ENCODE measurements at places on chromosomes 6 and 20.

DNA sequence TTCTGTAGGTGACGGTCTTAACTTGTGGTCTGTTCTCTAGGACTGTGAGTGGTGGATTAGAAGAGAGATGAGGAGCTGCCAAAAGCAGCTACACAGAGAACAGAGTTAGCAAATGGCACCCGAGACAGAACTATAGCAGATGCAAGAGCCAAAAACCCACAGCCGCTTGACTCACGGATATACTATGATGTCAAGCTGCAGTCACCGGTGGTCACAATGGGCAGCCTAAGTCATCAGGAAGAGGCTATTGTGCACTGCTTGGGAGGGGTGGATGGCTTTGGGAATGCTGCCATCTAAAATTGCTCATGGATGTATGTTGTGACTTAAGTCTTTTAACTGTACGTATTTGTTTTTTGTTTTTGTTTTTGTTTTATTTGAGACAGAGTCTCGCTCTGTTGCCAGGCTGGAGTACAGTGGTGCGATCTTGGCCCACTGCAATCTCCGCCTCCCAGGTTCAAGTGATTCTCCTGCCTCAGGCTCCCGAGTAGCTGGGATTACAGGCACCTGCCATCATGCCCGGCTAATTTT, at the start of gene GTSF1L:
Gene GTSF1L, minus strand, starts transcription at position 192 of the 528 bp plus-strand sequence. CDS start 308 bp downstream, outside the sequence.
- peak; percentile 29 for DNase-seq

DNA sequence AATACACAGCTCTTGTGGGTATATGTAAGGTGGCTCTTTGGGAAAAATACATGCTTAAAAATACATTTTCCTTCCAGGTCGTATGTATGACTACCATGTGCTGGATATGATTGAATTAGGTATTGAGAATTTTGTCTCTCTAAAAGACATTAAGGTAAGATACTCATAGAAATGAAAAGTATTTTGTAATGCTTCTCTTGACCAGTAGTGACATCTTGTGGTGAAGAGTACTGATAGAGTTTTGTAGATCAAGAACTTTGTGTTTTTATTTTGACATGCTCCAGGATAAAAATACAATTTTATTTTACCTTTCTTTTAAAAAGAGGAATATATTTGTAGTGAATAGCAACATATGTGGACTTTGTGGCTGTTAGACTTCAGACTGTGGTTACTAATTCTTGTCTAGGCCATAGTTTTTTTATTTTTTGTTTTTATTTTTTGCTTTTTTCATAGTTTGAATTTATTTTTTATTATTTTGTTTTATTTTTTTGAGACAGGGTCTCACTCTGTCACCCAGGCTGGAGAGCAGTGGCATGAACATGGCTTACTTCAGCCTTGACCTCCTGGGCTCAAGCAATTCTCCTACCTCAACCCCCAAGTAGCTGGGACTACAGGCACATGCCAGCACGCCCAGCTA, 17.9 kb downstream of the RPF2 start:
- DNase-seq, result no peak

GRCh38 chr20:37242503-37242902, 19.1 kb downstream of the GHRH start:
- DNase-seq, result no peak

- DNase-seq, result no peak
Measured at GRCh38 chr6:80793411-80793810, 686.9 kb downstream of the BCKDHB start.

DNA sequence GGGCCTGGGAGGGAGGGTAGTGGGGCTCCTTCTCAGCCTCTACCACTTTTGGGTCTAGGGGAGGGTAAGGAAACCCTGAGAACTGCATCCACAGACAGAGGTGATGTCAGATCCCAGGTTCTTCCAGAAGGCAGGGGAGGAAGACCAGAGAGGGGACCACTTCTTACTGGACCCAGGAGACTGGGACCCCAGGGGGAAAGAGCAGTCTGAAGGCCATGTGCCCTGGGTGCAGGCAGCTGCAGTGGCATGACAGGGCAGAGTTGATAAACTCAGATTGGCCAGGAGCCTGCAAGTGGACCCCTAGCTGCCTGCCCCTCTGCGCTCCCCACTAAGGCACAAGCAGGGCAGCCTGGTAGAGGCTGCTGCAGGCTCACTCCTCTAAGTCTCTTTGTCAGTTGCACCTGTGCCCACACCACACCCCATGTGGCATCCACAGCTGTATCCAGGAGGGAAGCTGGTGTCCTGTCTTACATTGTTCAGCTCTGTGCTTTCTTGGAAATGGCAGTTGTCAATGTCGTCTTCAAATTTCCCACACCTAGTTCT, 2.7 kb downstream of the CST9L start:
- DNase-seq, result no peak

GRCh38 chr20:49675368-49676151, 38.1 kb downstream of the B4GALT5 start:
- DNase-seq, result peak; percentile 95

DNA sequence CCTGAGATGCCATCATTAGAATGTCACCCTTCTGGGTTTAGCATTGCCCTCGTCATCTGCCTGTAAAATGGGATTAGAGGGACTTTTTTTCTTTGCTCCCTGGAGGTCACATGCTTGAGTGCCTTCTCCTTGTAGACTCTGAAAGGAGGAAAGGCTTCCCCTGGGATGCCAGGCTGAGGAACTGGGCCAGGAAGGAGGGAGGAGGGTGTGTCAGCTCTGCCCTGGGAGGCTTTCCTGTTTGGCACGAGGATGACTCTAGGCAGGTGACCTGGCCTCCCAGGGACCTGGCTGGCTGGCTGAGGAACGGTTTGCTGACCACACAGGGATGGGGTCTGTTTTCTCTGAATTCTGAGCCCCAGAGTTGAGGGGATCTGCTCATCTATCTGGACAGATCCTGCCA, 137.9 kb upstream of the RNF24 start:
- DNase-seq, result no peak

GRCh38 chr6:133595111-133595761, 293.7 kb upstream of the TCF21 start:
- DNase-seq, result no peak

DNA sequence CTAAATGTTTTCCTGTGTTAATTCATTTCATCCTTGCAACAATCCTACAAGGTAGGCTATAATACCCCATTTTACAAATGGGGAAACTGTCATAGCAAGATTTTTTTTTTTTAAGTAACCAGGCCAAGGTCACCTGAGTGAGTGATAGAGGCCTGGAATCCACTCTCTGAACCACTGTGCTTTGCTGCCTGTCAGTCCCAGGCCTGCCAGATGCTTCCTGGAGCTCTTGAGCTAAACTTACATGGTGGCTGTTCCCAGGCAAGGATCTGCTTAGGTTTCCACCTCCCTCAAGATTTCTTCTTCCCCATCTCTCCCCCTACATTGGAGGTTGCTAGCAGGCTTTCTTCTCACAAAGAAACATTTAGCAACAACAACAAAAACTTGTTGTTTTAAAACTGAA, 32.7 kb upstream of the RNF8 start:
- no peak for DNase-seq

- DNase-seq, result peak; percentile 21
Measured at GRCh38 chr20:19588241-19588640, 169.8 kb upstream of the RIN2 start.

DNA sequence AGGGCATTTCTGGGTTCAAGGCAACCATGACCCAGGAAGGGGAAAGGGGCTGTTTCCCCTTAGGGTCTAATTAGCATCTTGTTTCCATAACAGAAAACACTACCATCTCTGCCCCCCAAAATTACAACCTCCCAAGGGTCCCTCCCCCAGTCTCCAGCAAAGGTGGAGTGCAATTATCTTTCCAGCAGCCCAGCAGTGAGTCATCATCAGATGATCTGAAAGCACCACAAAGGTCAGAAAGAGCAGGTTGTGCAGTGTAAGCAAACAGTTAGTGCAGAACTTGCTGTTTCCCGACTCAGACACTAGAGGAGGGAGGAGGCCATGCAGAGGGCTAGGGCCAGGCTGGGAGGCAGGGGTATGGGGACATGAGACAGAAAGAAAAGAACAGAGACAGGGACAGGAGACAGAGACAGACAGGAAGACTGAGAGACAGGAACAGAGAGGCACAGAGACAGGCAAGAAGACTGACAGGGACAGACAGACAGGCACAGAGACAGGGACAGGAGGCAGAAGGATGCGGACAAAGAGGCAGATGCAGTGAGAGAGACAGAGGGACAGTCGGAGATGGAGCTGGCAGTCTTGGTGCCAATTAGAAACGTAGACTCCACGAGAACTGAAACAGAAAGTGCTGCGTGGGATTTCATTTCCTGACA, 62.5 kb downstream of the PYGB start:
- peak; percentile 71 for DNase-seq

GRCh38 chr6:85403331-85404015, 46.4 kb upstream of the NT5E start:
- peak; percentile 68 for DNase-seq

GRCh38 chr6:152233547-152234320, 403.4 kb downstream of the SYNE1 start:
- DNase-seq, result no peak

GRCh38 chr6:101011186-101011585, 130.1 kb upstream of the ASCC3 start:
- peak; percentile 30 for DNase-seq

DNA sequence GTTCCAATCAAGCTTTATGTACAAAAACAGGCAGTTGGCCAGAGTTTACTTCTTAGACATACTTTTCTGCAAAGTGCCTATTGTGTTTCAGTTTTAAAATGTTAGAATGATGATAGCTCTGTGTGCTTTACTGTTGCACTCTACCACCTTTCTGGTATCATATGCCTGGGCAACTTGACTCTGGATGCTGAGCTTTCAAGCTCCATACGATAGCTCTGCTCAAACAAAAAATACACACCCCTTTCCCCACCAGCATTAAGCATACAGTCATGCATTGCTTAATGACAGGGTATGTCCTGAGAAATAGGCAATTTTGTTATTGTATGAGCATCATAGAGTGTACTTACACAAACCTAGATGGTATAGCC, 123.1 kb downstream of the RCAN2 start:
- no peak for DNase-seq
